NT2/D1 (cell line): ENCODE measurements at places on chromosomes 7 and 10.
A peak's percentile ranks its signal among the peaks of the same experiment; 100 is the strongest.

DNA sequence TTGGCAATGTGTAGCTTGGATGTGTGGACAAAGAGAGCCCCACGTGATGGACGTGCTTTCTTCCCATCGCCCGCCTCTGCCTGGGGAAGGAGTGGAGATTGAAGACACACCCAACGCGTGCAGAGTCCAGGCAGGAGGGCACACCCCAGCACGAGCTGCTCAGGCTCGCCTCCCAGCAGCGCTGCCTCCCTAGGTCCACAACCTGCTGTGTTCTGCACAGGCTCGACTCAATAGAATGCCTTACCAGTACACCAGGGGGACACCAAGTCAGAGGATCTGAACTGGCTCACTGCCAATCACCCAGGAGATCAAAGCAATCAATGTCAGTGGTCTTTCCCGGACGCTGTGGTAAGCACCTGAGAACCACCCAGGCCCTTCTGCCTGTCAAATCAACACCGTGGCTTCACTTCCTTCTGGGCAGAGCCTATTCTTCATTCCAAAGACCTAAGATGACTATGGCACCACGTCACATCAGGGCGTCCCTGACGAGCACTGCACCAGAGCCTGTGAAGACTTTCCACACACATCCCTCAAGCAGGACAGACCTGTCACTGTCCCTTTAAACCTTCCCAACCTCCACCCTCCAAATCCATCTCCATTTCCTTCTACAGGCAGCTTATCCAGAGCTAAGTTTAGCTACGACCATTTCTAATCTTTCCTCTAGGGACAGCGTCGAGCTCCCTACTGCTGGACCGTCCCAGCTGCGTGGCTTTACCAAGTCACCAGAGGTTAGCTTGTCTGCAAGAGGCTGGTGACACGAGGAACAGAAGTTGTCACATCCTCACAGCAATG is 72.3 kb downstream of the AMZ1 start:
- peak; percentile 76 for DNase-seq

GRCh38 chr7:7817748-7818147 is 99.3 kb upstream of the RPA3 start:
- DNase-seq = no peak

DNA sequence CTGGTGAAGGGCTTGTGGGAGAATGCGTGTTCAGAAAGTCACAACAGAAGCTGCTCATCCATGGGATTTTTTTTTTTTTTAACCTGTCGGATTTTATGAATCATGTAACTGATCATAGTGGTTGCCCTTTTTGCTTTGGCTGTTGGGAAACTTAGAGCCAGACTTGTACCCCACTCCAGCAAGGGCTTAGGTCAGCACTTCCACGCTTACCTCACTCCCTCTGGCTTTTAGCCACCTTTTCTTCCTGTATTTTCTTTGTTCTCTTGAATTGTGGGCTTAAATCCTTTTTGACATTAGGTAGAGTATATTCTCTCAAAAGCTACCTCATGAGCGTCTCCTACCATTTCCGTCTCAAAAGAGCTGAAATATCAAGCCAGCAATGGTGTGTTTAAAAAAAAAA is 113.6 kb upstream of the BTBD16 start:
- DNase-seq = no peak

DNA sequence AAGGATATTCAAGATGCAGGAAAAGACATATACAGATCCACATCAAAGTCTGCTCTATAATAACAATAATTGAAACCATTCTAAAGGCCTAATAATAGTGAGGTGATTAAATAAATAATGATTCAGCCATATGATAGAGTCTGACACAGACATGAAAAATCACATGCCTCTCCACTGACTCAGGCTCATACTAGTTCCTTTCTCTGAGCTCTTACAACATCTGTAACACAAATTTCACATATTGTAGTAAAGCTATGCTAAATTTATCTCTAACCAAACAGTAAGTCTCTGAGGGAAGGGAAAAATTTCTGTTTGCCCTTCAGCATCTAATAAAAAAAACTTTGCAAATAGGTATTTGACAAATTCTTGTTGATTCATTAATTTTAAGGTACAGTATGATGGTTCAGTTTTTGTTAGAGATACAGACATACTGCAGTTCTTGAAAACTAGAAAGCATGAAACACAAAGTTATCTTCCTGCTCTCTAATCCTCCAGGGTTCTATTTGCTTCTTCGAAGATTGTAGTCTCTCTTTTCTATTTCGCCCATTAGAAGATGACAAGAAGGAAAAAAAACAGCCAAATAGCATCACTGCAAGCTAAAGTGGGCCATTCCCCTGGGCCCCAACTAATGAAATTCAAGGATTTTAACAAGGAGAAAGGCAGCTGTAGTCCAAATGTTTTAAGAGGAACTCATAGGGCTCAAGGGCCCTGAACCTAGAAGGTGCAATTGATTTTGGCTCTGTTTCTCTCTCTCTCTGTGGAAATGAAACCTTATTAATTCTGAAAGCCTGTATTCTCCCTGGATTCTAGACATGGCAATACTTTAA is 53.9 kb downstream of the CUBN start:
- DNase-seq = no peak

DNA sequence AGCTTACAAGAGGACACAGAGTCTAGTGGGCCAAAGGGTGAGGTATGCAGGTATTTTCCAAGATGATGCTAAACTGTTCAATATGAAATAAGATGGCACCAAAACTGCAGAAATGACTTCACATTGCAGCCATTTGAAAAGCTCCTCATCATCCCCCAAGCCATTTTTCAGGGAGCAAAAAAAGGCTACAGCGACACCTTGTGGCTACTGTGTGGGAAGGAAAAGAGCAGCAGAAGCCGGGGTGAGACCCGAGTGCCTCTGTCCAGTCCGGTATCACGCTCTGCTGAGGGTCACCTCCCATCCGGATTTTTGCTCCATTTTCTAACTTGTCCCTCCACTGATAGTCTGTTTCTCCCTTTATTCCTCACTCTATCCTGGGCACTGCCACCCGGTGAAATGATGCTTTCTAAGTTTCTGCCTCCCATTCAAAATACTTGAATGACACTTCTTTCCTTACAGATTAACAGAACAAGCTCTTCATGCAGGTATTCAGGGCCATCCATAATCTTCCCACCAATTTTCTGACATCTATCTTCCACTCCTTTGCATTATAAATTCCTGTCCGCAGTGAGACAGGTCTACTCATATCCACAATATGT is 220.2 kb downstream of the DGKI start:
- peak; percentile 36 for DNase-seq

DNA sequence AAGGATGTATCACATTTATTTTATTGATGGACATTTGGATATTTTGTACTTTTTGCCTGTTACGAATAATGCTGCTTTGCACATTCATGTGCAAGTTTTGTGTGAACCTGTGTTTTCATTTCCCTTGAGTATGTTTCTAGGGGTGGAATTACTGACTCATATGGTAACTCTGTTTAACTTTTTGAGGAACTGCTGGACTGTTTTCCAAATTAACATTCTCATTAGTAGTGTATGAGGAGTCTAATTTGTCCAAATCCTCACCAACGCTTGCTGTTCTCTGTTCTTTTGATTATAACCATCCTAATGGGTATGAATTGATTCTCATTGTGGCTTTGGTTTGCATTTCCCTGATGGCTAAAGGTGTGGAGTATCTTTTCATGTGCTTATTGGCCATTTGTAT is 3.2 kb downstream of the WDR11 start:
- DNase-seq = no peak

DNA sequence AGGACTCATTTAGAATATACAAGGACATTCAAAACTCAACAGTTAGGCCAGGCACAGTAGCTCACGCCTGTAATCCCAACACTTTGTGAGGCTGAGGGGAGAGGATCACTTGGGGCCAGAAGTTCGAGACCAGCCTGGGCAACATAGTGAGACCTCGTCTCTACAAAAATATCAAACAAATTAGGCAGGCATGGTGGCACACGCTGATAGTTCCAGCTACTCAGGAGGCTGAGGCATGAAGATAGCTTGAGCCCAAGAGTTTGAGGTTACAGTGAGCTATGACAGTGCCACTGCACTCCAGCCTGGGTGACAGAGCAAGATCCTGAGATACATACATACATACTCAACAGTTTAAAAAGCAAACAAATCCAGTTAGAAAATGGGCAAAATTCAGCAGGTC is 44.9 kb downstream of the GNA12 start:
- no peak for DNase-seq

- no peak for DNase-seq
Measured at GRCh38 chr7:31958226-31958625, 112.0 kb downstream of the PDE1C start.

DNA sequence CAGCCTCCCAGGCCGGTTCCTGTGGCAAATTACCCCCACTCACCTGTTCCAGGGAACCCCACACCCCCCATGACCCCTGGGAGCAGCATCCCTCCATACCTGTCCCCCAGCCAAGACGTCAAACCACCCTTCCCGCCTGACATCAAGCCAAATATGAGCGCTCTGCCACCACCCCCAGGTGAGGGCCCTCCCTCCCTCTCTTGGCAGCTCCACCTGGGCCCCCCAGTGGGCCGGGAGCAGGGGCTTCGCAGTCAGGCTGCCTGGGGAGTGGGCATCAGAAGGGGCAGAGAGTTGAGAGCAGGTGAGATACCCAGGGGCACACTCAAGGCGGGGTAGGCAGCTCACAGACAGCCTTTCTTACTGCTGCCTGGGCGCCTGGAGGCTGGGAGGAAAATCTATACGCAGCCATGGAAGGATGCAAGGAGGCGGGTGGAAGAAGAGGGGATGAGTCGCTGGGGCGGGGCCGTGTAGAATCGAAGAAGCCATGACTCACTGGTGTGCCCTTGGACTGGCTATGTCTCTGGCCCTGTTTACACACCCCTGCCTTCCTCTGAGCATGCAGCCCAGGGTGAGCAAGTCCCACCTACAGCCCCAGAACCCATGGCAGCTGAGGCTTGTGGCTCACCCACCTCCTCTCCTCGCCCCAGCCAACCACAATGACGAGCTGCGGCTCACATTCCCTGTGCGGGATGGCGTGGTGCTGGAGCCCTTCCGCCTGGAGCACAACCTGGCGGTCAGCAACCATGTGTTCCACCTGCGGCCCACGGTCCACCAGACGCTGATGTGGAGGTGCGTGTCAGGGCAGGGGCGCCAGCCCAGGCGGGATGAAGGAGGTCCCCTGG is 48.6 kb upstream of the PPIF start:
- no peak for DNase-seq
